Right ventricle myocardium superior (tissue), 1 donor: ENCODE measurements at places on chromosomes 7 and 10. TPM values are rescaled to one million over a fixed set of nuclear protein-coding genes. Genes with fewer than 3 reads are reported as not detected.

DNA sequence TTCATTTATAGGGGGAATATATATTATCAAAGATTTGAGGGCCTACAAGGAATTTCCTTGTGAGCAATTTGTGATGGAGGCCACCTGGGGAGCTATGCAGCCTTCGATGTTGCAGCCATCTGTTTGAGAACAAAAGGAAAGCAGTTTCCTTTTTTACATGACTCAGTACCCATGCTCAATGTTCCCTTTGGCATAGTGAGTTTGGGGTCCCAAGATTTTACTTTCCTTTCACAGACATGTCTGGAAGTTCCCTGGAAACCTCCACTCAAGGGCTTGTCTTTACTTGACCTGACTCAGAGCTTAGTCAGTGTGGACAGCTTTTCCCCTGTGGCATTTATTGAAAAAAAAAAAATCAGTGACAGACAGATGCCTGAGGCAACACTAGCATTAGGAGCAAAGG lies 73.5 kb upstream of the VIPR2 start:
- no peak for DNase-seq

The SFXN2 gene
- 1.7 TPM for total RNA-seq

DNA sequence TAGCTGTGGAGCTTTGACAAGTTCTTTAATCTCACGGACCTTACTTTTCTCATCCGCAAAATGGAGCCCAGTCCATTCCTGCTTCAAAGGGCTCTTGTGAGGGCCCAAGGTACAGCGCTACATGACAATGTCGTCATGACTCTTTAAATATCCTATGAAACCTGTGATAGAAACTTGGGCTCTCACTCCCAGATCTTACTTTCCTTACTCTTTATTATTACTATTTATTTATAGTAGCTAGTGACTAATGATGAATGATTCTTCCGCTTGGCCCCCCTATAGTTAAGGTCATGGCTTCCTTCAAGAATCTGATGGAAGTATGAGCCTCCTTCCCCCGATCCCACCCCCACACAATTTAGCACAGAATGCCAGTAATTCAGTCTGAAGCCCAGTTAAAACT lies 41.9 kb downstream of the RBM20 start:
- no peak for DNase-seq

The RET gene
- total RNA-seq: 6.6 TPM
